ENCODE measurements at places on chromosomes 2 and 18.

- DNase-seq = no peak
Measured at GRCh38 chr2:182132605-182133004, 147.0 kb downstream of the PPP1R1C start.

DNA sequence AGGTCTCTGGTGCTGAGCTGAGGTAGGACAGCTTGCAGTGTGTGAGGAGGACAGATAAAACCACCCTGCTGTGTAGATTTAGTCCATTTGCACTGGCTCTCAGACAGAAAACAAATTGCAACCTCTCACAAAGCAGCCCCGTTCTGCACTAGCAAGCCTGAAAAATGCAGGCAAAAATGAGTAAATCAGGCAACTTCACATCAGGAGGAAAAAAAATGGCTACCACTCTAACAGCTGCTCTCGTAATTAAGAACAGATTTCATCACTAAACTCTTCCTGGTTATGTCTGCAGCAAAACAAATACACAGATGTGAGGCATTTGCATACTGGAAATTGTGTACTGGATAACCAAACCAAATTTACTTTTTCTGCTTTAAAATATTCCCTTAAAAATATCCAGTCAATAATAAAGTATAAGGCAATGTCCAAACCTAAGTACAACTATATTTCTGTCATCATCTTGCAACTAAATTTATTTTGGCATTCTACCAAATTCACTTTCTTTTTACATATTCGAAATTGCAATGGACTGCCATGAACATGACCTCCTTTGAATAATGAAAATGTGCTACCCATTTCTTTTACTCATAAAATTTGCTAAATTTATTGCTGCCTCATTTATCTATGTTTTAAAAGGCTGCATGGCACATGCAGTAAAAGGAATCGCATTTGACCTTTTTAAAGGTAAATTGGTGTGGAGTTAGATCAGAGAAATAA lies 157.4 kb downstream of the AFF3 start:
- peak; percentile 85 for DNase-seq

GRCh38 chr18:50848061-50848551 lies 28.3 kb upstream of the MRO start:
- no peak for DNase-seq

DNA sequence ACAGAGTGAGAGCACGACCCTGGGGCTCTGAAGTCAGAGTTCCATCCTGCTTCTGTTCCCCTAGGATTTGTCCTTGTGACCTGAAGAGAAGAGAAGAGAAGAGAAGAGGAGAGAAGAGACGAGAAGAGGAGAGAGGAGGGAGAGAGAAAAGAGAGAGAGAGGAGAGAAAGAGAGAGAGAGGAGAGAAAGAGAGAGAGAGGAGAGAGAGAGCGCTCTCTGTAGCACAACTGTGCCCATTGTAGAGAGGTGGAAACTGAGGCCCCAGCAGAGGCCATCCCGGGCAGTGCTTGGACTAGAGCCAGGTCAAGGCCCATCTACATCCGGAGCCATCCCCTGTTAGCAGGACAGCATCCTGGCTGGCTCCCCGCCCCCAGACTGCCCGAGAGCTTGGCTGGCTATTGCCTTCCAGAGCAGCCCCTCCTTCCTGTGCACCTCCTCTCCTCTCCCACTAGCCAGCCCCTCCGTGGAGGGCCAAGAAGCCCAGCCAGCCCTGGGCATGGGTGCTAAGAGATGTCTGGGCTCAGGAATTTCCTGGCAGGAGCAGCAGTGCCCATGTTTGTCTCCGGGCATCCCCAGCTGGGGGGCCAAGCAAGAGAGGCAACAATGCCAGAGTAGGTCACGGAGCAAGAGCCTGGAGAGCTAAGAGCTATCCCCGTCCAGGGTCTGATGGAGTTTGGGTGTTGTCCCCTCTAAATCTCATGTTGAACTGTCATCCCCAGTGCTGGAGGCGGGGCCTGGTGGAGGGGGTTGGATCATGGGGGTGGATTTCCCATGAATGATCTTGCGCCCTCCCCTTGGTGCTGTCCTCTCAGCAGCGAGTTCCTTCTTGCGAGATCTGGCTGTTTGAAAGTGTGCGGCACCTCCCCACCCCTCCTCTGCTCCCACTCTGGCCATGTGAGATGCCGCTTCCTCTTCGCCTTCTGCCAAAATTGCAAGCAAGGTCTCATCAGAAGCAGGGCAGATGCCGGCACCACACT lies 18.2 kb upstream of the GPR55 start:
- DNase-seq = no peak

DNA sequence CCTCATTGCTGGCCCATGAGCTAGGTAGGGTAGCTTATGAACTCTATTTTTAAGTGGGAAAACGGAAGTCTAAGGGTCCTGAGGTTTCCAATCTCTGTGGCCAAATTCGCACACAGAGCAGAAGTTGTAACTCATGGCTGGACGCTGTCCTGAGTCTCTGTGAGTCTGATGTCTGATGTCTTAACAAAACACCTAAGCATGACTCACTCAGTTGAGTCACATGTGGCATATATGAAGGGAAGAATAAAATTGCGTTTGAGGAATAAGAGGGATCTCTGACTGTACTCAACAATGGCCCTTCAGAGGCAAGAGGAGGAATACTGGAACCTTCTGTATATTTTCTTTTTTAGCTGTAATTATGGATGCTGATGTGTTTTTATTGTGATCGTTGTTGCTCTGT lies 569.7 kb downstream of the RIT2 start:
- DNase-seq = peak; percentile 42

GRCh38 chr2:74191596-74192380 lies 6.6 kb upstream of the MTHFD2 start:
- DNase-seq = no peak

- no peak for DNase-seq
Measured at GRCh38 chr18:62512996-62513395, 9.8 kb upstream of the ZCCHC2 start.

DNA sequence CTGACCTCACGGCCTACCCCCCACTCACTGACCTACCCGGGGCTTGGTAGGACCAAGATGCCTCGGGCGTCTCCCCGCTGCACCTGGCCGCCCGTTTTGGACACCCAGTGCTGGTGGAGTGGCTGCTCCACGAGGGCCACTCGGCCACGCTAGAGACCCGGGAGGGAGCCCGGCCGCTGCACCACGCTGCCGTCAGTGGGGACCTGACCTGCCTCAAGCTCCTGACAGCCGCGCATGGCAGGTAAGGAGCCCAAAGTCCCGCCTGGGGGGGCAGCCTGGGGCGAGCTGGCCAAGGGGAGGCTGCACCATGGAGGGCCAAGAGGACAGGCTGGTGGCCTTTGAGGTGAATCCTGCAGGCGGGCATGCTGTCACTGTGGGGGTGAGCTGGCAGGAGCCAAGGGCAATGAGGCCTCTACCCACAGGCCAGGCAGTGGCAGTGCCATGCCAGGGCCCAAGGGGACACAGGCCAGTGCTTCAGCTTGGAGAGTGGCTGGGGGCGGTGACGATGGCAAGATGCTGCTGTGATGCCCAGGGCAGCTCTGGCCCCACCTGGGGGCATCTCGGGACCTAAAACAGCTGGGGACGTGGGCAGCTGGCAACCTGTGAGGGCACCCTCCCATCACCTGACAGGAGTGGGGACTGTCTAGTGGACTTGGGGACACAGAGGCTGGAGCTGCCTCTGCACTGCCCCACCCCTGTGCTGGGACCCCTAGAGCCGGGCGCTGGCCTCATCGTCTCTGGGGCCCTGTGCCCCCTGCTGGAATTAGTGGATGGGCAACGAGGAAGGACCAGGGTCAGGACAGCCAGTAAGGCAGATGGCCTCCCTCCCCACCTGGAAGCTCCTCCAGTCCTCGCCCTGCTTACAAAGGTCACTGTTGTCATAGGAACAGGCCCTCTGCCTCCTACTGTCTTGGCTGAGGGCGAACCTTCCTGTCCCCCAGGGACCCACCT lies 2.0 kb downstream of the ESPNL start:
- no peak for DNase-seq

- DNase-seq = no peak
Measured at GRCh38 chr2:121103960-121104359, 181.0 kb downstream of the TFCP2L1 start.

DNA sequence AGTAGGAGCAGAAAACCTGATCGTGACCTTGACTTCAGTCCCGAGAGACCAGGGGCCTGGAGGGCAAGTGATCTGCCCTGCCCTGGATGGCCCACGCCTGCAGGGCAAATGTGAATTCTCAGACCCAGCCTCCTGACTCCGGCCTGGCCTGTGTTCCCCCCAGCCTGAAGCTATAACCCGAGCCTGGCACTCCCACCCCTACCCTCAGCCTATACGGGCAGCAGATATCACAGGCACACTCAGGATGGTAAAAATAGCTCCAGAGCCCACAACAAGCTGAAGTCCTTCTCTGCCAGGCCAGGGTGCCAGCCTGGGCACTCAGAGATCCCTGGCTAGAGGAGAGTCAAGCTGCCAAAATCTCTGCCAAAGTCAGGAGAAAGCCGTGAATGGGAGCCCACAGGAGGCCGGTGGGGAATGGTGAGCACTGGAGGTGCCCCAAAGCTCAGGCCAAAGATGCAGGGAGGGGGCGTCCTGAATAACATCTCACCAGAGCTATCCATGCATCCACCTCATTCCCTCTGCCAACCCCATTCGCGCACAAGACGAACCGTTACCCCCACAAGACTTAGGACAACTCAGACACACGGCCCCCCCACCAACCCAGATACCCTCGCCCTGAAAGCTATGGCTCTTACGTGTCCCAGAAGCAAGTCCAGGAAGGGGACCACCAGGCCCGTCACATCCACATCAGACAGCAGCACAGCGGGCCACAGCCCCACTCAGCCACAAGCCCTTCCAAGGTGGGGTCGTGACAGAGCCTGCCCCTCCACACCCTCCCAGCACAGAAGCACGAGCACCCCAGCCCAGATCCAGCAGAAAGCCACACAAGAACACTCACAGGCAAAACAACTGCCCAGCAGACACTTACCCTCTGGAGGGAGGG lies 144.9 kb downstream of the TNS1 start:
- no peak for DNase-seq

GRCh38 chr2:5373200-5373599 lies 319.0 kb upstream of the SOX11 start:
- DNase-seq = peak; percentile 18

DNA sequence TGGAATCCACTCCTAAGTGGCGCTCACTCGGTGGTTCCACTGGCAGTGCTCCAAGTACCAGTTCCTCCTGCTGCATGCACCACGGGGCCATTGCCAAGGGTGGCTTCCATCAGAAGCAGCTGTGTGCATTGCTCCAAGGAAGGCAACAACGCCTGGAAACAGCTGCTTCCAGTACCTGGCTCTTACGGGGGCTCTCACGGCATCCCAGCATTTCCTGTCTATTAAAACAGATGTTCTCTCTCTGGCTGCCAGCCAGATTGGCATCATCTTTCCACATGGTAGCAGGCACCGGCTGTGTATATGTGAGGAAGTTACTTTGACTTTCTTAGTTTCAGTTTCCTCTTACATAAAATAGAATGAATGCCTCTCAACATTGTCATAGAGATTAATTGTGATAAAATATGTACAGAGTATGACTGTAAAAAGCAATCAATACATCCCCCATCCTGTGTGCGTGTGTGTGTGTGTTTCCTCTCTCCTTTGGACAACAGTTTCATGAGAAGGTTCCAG lies 84.9 kb downstream of the CMPK2 start:
- DNase-seq = peak; percentile 67

DNA sequence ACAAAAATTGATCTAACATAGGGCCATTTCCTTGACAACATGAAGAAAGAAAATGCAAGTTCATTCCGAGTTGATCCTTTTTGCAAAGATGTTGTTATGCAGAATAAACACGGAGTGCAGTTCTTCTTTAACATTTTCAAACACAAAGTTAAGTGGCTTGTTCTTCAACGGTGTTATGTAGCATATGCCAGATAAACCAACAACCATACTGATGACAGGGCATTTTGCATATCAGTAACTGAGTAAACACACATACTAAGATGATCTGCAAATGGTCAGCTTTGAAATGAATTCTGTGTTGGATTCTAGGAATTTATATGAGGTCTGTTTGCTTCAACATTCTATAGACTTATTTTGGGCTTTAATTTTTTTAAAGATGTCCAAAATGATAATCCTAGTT lies 266.4 kb downstream of the GPD2 start:
- DNase-seq = no peak

DNA sequence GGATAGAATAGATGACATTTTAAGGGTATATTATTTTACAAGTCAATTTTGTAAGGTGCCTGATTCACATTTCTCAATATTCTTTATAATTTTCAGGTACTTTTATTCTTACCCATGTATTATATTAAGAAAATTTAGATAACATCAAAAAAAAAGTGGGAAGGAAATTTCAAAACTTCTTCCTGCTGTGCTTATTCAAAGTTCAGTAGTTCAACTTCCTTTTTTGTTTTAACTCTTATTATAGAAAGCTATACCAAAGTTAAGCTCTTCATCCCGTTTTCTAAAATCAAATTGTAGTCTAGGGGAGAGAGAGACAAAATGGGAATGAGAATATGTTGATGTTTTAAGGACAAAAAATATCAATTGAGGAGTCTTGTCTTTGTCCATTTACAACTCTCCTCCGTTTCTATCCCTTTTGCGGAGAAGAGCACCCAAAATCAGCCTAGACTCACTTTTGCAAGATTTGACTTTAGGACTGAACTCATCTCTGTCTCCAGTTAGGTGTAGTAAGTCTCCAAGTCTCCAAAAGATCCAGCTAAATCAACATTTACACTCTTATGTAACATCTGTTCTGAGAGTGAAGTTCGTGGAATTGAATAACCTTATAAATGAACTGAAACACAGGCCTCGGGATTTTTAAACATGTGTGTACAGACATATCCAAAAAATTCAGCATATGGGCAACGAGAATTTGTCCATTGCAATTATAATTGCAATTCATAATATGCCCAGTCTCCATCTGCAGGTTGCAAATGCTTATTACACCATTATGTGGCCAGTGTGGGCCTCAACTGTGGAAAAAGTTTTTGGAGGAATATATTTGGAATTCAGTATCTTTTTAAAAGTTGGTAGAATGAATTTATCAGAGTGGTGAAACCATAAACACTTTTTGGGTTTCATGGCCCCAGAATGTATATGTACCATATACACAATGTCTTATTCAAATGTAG lies 23.9 kb downstream of the FAM124B start:
- no peak for DNase-seq

DNA sequence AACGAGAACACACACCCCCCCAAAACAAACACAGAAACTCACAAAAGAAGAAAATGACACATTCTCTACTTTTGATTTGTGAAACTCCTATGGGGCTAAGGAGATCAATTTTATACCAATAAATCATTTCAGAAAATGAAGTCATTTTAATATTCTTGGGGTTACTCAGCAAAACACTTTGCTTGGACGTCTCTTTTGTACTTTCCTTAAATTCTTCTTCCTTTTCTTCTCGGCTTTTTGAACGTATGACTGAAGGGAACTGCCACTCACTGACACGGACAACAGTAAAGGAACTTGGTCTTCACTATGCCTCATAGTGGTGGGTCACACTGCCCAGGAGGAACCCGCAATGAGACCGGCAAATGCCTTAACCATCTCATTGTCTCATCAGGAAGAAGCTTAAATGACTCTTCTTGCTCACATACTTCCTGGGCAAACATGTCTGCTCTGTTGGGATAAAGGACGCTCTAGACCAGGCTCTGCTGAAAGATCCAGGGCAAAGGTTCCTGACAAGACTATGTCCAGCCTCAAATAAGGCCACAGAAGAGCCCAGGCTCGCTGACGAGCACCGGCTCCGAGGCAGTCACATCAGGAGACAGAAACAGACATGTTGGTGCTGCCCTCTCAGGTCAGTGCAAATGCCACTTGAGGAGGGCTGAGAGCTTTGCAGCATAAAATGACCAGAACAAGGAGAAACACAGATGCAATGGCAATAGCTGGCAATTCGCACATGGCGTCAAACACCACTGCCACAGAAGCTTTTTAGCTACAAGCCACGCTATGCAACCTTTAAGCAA lies 205.5 kb downstream of the TGIF1 start:
- DNase-seq = no peak

GRCh38 chr2:86671337-86671981 lies 47.8 kb upstream of the RNF103 start:
- no peak for DNase-seq

GRCh38 chr2:241770936-241771285 lies 5.7 kb upstream of the GAL3ST2 start:
- no peak for DNase-seq
